ENCODE measurements at places on chromosomes 7 and 10.

- no peak for DNase-seq
Observed at GRCh38 chr10:102397222-102398171, 2.0 kb downstream of the NFKB2 start.

DNA sequence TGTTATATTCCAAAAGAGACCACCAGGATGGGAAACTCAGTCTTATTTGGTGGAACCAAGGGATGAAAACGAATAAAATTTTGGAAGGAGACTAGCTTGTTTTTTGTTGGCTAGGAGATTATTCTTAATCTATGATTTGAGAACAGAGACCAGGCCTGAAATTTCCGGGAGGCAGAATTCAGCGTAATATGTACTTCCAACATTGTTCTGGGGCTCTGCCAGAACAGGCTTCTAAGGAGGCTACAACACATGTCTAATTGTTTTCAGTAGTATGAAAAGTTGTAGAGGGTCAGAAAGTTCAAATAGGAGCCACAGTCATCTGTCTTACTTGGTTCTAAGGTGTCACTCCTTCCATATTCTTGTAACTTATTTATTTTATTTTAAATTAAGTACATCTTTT, 1.7 kb downstream of the DDX21 start:
- no peak for DNase-seq

GRCh38 chr7:22675421-22675820, 51.6 kb upstream of the IL6 start:
- DNase-seq: no peak

DNA sequence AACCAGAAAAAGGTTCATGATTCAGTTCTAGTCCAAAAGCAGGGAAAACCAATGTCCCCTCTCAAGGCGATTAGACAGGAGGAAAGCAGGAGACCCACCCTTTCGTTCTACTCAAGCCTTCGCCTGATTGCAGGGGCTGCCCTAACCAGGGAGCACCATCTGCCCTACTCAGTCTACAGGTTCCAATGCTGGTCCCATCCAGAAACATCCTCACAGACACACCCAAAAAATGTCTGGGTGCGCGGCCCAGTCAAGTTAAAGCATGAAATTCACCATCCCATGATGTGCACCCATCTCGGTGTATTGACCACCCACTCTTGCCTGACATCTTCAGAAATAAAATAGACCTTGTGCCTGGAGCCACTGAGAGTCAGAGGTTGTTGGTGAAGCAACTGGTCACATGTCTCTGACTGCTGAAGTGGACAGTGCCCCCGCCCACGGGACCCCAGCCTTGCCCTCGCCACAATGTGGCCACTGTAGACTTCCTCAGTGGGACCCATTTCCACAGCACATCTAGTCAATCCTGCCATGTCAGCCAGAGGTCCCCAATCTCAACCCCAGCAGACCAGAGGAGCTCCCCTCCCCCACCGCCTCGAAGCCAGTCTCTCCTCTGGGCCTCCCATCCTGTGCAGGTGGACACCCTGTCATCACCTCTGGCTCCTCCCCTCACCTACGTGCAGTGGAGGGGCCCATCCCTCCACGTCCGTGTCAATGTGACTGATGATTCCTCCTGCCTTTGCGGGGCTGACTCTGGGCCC, 116.3 kb upstream of the PPP2R2D start:
- no peak for DNase-seq

- DNase-seq: no peak
Observed at GRCh38 chr7:139959285-139959628, 103.5 kb downstream of the PARP12 start.

GRCh38 chr7:38025815-38026214, 105.4 kb downstream of the EPDR1 start:
- no peak for DNase-seq

- no peak for DNase-seq
Observed at GRCh38 chr10:131082201-131082850, 229.2 kb downstream of the TCERG1L start.

DNA sequence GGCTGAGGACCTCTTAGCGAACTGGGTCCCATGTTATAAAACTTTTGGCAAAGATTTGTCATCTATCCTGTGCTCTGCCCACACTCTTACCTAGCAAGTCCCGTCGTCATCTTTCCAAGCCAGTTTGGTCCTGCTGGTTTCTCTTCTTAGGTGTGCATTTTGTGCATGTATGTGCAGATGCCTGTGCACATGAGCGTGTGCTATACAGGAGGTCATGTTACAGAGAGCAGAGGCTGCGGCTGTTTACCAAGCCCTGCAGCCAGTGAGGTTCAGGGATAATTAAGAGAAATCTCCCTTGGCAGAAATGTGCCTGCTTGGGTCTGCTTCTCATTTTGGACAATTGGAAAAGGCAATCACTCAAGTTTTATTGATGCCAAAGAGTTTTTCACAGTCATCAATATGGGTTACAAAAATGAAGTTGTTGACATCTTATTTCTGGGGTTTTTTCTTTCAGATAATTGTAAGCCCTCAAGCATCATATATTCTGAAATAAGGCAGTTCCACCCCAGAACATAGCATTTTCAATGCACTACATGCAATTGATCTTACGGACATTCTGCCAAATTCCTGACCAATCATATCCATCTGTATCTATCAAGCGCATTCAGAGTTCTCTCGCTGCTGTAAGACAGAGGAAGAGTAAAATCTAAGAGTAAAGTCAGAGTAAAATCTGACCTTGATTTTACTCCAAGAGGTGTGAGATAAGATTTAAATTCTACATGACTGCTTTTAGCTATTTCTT, 361.4 kb upstream of the ZNF32 start:
- no peak for DNase-seq

DNA sequence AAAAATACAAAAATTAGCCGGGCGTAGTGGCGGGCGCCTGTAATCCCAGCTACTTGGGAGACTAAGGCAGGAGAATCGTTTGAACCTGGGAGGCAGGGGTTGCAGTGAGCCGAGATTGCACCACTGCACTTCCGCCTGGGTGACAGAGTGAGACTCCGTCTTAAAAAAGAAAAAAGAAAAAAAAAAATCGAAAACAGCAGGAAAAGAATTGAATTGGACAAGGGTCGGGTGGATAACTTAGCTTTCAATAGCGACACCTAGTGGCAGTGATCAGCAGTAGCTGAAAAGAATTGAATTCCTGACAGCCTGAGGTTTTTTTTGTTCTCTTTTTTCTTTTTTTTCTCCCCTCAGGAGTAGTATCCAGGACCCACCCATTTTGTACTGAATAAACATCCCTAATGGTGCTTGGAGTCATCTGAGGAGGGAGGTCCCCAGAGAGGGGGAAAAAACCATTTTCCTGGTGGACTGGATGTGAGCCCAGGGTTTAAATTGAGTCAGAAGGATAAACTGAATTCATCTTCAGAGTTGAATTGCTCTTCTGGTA, 55.1 kb downstream of the CYCS start:
- DNase-seq: peak; percentile 29

DNA sequence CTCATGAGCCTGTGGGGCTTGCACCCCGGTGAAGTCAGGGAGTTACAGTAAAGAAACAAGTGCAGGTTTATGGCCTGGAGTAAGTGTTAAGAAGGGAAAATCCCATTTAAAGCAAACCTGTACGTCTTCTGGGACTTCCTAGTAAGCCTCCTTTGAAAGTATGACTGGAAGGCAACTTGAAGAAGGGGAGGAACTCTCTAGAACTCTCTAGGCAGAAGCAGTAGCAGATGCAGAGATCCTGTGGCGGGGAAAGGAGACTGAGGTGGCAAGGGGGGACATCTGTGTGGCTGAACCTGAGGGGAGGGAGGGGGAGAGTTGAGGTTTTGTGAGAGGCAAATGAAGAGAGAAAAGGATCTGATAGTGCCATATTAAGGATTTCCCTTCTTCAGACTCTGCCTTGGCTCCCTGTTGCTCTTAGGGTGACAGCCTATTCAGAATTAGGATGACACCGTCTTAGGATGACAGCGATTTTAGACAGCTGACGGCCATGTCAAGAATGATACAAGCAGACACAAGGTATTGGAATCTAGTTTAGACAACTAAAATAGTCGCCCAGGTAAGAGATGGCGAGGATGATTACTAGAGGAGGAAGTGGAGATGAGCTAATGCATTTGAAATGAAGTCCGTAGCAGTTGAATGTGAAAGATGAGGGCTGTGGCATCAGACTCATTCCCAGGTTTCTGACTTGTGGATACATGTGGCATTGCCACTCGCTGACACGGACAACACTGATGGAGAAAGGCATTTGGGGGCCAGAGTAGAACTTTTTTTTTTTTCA, 29.0 kb downstream of the CUL1 start:
- no peak for DNase-seq

DNA sequence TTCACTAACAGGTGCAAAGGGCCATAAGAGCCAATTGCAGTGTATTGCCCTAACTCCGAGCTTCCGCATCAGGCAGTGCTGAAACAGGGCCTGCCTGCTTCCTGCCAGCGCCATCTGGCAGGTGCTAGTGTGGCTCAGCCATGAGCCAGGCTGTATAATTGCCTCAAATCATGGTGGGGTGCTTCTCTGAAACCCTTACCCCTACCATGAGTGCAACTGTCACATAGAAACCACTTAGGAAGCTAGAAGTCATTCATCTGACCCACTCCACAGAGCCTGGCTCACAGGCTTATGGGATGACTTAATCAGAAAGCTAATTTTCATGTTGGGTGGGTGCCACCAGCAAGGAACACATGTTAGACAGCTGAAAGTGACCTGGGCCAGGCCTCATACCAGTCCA, 133.3 kb upstream of the LAMB4 start:
- no peak for DNase-seq

DNA sequence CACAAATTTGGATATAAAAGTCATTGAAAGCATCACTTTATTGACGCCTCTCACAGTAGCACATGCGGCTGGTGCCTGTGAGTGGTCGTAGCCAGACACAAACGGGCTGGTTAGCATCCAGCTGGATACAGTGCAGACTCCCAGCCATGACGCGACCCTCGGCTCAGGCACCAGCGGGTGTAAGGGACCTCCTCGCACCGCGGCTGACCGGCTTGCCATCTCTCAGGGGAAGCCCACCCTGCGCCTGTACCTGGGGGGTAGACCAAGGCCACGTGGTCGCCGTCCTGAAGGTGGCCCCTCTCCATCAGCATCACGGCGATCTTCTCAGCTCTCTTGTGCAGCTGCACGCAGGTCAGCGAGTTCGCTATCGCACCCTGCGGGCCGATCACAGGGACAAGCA, 213.8 kb downstream of the ZMYND11 start:
- DNase-seq: no peak

DNA sequence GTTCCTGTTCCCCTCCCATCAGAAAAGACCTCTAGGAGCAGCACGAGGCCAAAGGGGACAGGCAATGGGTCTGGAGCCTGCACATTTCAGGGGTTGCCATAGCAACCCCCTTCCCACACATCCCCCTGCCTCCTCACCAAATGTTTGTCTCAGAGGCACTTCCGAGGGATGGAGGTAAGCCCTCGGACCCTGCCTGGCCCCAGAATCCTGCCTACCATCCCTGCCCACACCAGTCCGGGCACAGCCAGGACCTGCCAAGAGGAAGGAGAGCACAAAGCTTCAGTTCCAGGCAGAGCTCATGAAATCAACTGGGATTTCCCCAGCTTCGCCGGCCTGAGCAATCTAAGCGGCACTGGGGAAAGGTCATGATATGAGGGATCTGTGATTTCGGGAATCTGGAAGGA, 175.0 kb upstream of the PLXNA4 start:
- no peak for DNase-seq

- DNase-seq: no peak
Observed at GRCh38 chr7:79610313-79610712, 156.8 kb upstream of the MAGI2 start.

DNA sequence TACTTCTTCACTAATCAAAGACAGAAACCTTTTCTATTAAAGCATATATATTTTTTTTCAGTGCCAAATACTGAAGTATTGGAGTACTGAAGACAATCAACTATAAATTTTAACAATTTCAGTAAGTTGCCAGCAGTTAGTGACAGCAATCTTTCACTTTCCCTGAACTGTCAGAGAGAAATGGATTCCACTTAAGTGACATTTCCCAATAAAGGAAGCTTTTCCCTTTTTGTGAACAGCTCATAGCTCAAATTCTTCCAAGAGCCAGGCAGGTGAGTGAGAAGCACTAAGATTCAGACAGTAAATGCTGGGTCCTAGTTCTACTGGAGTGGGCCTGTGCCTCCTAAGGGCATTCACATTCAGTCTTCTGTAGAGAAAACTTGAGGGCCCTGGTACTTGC, 142.0 kb downstream of the SRPK2 start:
- no peak for DNase-seq

- DNase-seq: no peak
Observed at GRCh38 chr10:120420421-120420820, 36.6 kb upstream of the PLPP4 start.

DNA sequence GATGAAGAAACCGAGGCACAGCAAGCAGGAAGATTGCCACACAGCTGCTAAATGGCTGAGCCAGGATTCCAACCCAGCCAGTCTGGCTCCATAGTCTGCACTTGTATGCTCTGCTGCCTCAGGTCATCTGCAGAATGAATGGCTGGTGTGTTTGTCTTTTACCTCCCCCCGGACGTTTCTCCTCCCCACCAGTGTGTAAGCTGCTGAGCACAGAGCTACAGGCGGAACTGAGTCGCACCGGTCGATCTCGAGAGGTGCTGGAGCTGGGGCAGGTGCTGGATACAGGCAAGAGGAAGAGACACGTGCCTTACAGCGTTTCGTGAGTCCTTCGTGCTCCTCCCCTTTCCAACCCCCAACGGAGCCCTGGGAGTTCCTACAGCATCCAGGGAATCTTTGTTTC, 2.6 kb downstream of the CNPY4 start:
- no peak for DNase-seq

GRCh38 chr10:112809736-112810135, 140.3 kb upstream of the TCF7L2 start:
- no peak for DNase-seq

Data from activated naive CD4-positive, alpha-beta T cell treated with Interleukin-2 at 50 U/mL for 16 hours (primary cell).